NCI-H1417 treated with DMSO at 0.1 percent for 48 hours (cell line): ENCODE measurements at places on chromosomes 5 and 9.

DNA sequence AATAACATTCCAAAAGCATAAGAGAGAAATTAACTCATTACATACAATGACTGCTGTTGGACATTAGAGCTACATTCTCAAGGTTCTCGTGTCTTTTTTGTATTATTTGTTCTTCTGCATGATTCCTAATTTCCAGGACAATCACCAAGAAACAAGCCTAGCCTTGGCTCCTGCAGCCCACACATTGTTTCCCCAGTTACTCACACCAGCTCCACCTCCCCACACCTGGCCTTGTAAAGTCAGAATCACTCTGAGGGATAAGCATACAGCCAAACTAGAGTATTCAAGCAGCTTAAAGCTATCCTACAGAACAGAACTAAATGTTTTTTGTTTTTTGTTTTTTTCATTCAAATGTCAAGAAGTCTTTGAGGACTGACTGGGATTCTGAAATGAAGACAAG, 189.2 kb downstream of the HINT1 start:
- no peak for DNase-seq

- no peak for DNase-seq
Measured at GRCh38 chr9:126578029-126578428, 35.7 kb upstream of the LMX1B start.

GRCh38 chr5:172076761-172077244, 70.4 kb upstream of the FBXW11 start:
- no peak for DNase-seq

GRCh38 chr9:90058182-90058763, 453.5 kb downstream of the GADD45G start:
- no peak for DNase-seq

GRCh38 chr5:64775291-64775690, 6.6 kb downstream of the CWC27 start:
- DNase-seq = no peak

DNA sequence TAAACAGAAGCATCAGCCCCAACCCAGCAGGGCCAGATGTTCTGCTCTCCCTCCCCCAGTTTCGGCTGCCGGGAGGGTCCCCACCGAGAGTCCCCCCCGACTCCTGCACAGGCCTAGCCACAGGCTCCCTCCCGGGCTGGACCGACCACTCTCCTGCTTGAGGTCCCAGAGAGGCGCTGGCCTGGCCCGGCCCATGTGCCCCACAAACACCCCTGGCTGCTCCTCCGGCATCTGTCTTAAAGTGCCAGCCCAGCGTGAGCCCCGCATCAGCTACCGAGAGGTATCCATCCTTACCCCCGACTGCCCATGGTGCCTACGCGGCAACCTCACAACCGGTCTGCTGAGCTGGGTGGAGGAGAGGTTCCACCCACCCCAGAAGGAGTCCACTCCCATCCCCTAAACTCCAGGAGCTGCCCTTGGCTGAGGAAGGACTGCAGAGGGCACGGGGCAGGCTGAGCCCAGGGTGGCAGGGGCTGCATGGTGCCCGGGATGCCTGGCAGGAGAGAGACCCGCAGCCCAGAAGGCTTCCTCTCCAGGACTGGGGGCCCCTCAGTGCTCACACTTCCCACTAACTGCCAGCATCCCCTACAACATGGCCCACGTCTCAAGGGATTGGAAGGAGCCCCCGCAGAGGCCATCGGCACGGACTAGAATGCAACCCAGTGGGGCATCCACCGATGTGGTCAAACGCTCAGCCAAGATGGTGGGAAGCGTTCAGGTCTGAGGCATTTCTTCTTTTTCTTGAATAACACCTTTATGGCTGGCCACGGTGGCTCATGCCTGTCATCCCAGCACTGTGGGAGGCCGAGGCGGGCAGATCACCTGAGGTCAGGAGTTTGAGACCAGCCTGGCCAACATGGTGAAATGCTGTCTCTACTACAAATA, 15.6 kb upstream of the EGFL7 start:
- DNase-seq = no peak

- no peak for DNase-seq
Measured at GRCh38 chr5:150402229-150402773, 10.4 kb downstream of the CD74 start.

- no peak for DNase-seq
Measured at GRCh38 chr5:168881427-168882149, 302.4 kb upstream of the PANK3 start.

DNA sequence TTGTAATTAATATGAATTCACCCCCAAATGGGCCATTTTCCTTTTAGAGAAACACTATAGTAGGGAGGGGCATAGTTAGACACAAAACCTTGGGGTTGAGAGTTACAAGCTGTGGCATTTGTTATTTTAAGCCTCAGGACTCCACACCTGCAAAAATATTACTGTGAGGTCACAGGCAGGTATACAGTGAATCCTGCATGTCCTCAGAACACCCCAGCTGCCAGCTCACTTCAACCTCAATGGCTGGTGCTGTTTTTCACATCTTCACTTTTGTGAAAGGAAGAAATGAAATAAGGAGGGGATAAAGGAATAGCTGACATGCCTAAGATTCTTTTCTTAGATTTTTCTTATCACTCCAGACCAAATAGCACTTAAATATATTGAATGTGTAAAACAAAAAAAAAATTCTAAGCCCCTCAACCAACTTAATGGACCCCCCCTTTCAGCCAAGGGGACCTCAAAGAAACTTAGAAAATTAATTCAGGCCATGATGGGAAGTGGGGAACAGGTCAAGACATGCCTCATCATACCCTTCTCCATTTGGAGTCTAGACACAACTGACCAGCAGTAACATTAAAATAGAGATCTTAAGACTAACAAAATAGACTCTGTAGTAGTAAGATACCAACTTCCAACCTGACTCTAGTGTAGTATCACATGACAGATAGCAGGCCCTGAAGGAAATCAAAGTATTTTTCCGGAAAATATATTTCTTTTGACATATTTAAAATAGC, 9.2 kb downstream of the C9orf85 start:
- DNase-seq = no peak

- no peak for DNase-seq
Measured at GRCh38 chr5:76701298-76701697, 14.6 kb upstream of the F2R start.

DNA sequence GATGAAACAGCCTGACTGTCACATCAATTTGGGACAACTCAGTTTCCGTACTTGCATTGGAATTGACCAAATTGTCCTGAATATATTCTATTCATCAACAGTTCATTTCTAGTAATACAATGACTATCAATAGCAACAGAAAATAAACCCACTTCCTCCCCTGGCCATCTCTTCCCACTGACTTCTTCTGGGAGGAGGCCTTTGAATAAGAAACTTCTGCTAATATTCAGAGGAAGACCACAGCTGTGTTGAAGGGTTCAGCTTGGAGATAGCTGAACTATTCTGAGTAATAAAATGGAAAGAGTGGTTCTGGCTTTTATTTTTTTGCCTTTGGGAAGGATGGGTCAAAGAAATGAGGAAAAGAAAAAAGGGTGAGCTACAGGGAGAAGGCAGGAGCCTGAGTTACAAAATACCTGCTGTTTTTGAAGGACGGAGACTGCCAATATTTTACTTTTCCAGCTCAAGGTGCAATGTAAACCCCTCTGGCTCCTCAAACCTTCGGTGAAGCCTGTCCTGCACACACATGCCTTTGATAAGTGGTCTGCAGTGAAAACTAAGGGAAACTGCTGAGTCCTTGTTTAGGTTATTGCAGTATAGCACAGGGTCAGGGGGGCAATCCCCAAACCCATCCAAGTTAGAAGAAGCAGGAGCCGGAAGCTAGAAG, 29.9 kb downstream of the FYB1 start:
- no peak for DNase-seq

GRCh38 chr5:11596185-11596584, 308.1 kb downstream of the CTNND2 start:
- DNase-seq = no peak

DNA sequence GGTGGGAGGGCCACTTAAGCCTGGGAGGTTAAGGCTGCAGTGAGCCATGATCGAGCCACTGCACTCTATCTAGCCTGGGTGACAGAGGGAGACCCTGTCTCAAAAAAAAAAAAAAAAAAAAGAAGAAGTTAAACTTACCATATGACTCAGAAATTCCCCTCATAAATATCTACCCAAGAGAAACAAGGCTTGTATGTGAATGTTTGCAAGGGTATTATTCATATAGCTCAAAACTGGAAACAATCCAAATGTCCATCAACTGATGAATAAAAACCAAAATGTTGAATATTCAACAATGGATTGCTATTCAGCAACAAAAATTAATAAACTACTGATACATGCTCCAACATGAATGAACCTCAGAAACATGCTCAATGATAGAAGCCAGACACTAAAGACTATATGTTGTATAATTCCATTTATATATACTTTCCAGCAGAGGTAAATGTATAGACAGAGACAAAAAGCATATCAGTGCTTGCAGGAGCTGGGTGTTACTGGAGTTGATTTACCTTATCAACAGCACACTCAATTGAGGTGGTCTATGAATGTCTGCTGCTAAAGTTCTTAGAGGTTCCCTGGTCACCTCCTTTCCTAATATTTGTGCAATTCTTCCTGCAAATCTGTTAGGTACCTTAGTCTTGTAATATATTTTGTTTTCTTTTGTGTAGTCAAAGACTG, 5.3 kb upstream of the SREK1 start:
- DNase-seq = no peak

- DNase-seq = no peak
Measured at GRCh38 chr9:77507212-77507961, 140.7 kb downstream of the GNA14 start.

DNA sequence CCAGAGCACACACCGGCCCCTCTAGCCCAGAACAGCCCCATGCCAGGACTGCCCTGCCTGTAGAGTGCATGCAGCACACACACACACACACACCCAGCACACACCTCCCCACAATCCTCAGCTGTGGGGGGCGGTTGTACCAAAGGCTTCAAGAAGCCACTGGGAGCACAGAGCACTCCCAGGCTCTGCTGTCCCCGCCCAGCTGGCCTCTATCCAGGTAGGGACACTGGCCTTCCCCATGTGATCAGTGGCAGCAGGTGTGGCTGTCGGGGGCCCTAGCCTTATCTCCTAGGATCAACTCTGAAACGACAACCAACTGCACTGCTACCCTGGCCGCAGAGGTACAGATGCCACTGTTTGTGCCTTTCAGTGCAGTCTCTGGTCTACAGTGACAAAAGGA, 2.0 kb downstream of the ANAPC2 start:
- DNase-seq = no peak

- DNase-seq = no peak
Measured at GRCh38 chr9:91047993-91048607, 246.5 kb downstream of the SYK start.

GRCh38 chr9:112198646-112199045, 23.5 kb upstream of the SUSD1 start:
- DNase-seq = no peak

DNA sequence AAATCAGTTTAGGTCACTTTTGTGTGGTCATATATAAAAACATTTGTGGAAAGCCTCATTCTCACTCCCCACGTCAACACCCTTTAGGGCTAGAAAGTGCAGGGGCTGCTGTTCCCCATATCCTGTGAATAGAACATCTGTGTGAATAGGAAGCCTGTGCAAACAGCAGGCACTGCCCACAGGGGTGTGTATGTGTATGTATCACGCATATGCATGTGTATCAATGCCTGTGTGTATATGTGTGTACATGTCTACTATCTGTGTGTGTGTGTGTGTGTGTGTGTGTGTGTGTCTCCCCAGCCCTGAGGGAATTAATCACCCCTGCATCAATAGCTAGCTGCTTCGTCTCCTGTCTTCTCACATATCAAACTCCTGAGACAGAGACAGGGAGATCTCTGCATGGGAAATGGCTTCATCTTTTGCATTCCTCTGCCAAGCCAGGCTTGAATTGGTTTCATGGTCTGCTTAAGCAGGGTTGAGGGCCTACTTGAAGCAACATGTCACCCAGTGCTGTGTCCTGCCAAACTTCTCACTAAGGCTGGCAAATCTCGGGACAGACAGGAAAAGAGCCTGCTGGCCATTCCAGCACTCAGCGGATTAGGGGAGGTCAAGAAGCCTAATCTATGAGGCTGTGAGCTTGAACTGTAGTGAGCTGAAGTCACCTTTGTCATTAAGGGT, 265.8 kb downstream of the ADAMTSL1 start:
- no peak for DNase-seq

DNA sequence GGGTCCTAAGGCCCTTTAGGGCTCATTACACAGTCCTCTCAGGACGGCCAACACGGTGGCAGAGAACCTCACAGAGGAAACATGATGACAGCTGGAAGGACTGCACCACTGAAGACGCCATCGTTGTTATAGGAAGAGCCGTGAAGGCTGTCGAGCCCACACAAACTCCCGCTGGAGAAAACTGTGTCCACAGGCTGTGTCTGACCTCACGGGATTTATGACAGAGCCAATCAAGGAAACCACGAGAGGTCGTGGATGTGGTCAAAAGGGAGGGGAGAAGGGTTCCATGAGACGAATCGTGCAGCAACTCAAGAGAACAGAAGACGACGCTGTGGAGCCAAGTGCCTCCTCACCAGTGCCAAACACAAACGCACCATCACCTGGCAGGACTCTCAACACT, 12.2 kb downstream of the QSOX2 start:
- no peak for DNase-seq

DNA sequence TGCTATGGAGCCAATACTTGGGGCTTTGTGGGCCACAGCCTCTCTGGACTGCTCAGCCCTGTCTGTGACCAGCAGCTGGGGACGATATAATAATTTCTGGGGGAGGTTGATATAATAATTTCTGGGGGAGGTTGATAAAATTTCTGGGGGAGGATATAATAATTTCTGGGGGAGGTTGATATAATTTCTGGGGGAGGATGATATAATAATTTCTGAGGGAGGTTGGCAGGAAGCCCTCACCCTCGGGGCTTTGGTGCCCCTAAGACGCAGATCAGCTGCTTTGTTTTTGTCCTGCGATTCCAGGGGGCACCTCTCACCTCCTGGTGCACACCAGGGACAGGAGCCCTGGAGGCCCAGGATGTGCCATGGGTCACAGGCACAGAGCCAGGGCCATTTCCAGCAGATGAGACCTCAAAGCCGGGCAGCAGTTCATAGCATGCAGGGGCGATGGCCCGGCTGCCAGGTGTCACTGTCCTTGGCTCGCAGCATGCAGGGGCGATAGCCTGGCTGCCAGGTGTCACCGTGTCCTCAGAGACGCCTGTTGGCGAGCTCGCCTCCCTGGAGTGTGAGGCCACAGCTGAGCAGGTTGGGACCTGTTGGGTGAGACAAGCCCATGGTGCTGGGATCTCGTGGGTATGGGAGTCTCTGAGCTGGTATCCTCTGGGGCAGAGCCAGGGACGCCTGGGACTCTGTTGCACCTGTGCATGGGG, 3.8 kb upstream of the TOR4A start:
- no peak for DNase-seq

DNA sequence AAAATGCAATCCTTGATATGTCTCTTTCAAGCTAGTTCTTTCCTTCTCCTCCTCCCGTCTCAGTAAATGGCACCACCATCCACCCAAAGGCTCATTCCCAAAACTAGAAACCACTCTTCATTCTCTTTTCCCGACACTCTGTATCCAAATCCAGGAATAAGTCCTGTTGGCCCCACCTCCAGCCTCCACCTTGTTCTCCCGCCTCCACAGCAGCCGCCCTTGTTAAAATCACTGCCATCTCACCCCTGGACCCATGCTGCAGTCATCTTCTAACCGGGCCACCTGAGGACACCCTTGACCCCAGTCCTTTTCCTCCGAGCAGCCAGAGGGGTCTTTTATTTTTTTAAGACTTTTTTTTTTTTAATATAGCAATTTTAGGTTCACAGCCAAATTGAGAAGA, 9.4 kb downstream of the PDZD2 start:
- no peak for DNase-seq
